ENCODE measurements at places on chromosomes 12 and 14.

DNA sequence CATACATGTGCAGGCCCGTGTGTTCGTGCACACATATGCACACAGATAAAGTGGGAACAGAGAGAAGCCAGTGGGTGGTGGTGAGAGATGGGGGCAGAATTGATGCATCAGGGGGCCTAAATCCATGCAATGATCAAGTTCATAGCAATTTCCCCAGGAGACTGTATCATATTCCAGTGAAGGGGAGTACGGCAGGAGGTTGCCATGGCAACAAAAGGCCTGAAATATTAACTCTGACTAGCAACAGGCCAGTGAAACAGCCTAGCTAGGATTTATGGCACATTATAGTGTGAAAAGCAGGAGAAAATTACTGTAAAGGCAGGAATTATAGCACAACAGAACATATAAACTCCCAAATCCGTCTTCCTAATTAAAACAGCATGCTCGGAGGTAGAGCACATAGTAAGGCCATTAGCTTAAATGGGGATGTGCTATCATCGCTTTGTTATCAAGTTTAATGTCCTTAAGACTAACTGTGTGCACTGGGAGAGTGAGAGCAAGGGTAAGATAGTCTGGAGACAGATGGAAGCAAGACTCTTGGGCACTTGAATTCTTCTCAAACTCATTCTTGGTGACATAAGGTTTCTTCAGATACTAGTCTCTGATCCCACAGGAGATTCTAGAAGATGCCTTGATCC, 806.3 kb downstream of the DIO2 start:
- DNase-seq: no peak

GRCh38 chr14:52267501-52268278, at the start of gene PTGDR:
Gene PTGDR, plus strand, starts transcription at chr14:52267698. Its CDS starts 117 bp downstream, at chr14:52267815.
- DNase-seq: peak; percentile 44

GRCh38 chr14:99562856-99563748, 40.9 kb downstream of the CCDC85C start:
- DNase-seq: peak; percentile 87

DNA sequence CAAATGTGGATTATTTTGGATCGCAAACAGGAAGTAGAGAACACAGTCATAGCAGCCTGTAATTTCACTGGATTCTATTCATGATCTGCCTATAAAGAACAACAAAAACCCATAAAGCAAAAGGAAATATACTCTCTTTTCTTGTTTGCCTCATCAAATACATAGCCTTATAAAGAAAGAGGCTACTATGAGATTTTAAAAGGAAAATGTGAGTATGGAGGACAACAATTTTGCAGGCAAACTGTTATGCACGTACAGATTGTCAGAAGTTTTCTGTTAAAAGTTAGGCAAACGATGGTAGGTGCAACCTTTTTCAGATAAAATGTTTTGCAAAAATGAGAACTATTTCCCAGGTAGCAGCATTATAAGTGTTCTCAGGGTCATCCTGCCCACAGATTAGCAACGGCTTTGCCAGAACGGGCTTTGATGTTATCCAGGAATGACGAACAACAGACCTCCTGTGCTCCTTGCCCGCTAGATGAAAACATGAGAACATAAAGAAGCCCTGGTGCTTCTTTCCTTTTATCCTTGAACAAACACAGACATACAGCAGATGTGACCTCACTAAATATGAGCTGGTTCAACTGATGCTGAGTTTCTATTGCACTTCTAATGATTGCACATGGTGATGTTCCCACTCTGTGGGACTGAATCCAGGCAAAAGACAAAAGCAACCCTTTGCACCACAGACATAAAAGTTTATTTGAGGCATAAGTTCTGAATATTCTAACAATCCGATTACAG, 88.1 kb downstream of the ITPR2 start:
- no peak for DNase-seq

GRCh38 chr12:110245369-110245772, 35.7 kb upstream of the ATP2A2 start:
- peak; percentile 62 for DNase-seq

- peak; percentile 73 for DNase-seq
These were observed 3.4 kb upstream of the GPR162 start for GRCh38 chr12:6818222-6818621.

GRCh38 chr12:67039995-67040860, 228.9 kb upstream of the CAND1 start:
- DNase-seq: no peak

DNA sequence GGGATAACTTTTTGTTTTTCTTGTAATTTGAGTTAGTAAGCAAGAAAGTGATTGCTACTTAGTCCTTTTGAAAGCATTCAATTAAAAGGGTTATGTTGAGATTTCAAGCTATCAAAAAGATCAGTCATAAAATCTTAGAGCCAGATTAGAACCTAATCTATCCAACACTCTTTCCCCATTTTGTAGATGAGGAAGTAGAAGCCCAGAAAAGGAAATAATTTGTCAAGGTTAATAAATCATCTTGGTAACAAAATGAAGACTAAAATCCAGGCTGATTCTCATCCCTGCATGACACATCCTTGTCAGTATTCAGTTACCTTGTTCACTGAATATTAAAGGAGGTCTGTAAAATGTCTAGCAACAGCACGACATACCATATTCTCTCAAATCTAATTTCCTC, 26.5 kb downstream of the PPP1R13B start:
- no peak for DNase-seq

DNA sequence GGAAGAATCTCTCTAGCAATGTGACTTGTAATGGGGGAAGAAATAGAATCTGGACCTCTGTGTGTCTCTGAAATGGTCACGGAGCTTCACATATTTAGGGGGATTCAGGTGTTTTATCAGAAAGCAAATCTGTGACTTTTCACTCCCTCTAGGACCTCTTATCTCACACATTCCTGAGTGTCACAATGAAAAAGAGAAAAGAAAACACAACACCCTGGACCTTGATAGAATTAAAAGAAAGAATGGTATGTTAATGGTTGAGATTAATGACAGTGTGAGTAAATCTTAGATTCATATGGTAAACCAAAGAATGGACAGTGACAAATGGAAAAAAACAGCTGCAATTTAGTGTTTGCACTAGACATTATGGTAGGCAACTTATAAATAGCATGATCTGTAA, 68.5 kb downstream of the PKP2 start:
- DNase-seq: no peak

DNA sequence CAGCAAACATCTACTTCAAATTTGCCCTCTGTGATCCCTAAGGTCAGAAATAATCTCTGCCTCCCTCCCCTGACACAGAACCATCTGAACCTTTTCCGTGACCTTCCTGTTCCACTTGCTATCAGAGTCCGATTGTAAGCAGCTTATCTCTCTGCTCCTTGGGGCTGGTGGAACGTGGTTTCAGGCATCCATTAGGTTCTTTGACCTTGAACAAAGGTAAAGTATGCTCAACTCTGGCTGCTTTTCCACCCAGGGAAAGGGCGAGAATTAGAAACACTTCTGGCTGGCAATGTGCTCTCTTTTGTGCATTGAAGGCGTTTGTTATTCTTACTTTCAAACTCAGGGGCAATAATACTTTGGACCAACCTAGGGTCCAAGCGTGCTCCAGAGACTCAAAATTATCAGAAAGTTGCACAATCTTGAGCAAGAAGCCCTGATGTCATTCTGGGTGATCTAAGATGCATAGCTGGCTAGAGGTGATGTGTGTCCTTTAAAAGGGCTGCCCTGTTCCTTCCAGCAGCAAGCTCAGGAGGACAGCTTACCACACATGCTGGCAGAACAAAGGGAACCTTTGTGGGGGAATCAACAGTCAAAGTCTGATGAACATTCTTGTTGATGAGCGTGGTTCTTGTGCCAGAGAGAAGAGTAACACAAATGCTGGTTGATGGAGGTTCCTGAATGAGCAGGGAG, 29.8 kb downstream of the ADGRD1 start:
- no peak for DNase-seq

DNA sequence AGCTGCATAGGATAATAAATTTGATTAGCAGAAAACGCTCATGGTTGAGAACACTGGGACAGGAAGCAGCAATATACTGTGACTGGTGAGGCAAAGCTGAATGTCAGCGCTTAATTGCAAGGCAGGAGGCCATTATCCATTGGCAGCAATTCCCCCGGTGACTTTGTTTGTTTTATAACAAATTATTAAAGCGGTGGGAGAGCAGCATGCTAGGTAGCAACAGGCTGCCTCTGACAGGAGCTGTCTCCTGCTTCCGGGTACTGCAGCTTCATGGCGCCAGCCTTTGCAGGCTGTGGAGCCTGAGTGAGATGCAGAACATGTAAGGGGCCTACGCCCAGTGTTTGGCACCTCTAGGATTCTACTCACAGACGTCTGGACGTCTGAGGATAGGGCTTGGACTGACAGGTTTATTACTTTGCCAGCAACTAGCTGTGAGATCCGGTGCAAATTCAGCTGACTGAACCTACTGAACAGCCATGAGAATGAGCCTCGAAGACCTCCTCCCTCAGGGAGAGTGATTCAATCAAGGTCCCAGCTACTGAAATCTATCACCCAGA, 82.1 kb upstream of the SSTR1 start:
- no peak for DNase-seq

- DNase-seq: peak; percentile 100
These were observed at the start of gene ABCB9 for GRCh38 chr12:122965851-122966742. Gene ABCB9, minus strand, starts transcription at chr12:122966463. Its CDS starts 6,228 bp downstream, at chr12:122960235.

DNA sequence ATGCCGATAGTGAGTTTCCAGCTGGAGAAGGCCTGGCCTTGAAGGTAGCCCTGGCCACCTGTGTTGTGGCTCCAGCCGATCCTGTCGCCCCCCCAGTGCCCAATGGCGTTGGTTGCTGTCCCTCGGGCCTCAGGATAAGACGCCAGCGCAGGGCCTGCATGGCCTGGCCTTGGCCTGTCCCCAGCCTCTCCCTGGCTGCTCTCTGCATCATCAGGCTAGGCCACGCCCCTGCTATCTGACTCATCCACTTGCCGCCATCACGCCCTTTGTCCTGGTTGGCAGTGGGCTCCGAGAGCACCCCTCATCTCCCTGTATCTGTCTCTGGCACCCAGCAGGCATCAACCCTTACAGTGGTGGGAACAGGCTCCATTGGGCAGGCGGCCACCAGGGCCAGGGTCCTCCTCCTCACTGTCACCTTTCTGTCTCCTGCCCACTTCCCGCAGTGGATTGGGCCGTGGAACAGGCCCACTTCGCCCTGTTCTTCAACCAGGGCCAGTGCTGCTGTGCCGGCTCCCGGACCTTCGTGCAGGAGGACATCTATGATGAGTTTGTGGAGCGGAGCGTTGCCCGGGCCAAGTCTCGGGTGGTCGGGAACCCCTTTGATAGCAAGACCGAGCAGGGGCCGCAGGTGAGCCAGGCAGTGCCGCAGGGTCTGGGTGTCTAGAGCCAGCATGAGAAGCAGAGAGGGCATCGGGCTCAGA, 25.6 kb downstream of the ALDH2 start:
- no peak for DNase-seq

DNA sequence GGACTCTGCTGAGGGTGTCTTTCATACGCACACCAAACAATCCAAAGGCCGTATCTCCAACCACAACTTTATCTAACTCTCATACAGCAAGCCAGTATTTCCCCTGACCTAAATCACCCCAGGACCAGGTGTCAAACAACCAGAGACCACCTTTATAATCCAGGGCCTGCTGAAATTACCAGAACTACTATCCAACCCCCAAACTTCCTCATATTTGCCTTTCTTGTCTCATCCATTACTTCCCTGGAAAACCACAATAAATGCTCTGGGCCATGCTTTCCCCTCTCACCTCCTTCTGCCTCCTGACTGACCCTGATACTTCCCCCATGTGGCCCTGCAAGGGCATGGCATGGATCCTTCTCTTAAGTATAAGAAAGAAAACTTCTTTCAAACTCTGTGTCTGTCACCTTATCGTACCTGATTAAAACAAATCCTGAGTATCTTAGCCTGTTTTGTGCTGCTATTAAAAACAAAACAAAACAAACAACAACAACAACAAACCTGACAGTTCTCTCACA, 44.7 kb upstream of the CRACR2A start:
- DNase-seq: no peak

DNA sequence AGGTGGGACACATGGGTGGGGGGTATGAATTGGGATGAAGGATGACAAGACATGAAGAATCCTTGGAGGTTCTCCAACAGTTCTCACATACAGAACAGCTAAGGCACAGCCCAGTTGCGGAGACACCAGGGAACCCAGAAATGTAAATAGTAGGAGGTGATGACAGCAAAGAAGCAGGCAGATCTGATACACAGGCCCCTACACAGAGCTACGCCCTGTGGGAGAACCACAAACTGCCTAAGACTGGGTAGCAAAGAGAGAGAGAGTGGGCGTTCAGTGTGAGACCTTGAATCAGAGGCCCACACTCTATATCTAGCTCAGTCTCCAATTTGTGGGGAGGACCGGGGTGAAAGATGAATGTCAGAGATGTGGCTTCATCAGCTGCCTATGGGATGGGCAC, 9.5 kb upstream of the NUMB start:
- DNase-seq: no peak

GRCh38 chr12:89067421-89068187, 284.7 kb downstream of the DUSP6 start:
- no peak for DNase-seq

- DNase-seq: no peak
These were observed 56.1 kb downstream of the RERG start for GRCh38 chr12:15165012-15165659.

DNA sequence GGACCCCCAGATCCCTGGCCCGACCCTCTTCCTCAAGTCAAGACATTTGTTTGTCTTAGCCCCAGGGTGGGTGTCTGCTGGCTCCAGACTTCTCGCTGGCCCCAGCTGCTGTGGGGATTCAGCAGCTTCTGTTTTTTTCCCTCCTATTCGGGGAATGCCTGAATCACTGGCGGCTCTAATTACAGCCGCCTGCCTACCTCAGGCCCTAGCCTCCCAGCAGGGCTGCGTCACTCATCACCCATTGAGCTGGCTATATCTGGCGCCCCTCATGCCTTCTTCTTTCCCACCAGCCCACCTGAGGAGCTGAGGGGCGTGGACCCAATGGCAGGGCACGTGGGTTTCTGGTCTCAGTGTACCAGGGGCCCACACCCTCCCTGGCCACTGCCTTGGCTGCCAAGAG, 10.1 kb downstream of the KRT80 start:
- DNase-seq: peak; percentile 80

DNA sequence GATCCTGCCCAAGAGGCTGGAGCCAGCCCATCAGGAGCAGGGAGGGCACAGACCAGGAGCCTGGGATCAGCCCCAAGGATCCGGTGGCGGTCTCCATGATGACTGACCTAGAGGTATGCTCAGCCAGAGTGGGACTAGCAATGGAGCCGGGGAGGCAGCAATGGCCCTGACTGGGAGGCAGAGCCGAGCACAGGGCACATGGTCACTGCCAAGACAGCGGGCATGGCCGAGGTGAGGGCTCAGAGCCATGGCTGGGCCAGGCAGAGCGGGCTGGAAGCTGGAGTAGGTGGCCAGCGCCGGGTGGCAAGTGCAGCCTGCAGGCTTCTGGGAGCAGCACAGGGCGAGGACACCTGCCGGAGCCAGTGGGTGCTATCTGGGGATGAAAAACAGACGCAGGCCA, 259.3 kb downstream of the BCL11B start:
- DNase-seq: no peak

Data from iPS-NIHi11 (cell line).